ENCODE measurements at places on chromosomes 6 and 20.

- DNase-seq: no peak
Observed at GRCh38 chr20:3710011-3710466, 2.4 kb downstream of the SIGLEC1 start.

DNA sequence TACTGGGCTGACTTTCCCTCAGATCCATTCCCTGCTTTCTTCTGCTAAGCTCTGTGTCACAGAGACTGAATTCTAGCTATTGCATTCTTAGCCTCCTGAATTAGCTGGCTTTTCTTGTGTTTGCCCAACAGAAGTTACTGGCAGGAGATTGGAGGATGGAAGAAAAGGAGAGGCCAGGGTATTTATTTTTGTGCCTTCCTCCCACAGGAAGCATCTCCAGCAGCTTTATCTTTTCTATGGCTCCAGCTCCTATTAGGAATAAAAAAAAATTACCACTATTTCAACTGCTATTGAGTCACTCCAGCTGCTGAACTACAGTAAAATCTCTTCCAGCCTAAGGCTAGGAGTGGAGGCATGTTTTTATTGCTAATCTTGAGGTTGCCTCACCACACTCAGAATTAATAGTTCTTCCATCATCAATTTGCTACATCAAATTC is 492.4 kb downstream of the RFPL4B start:
- no peak for DNase-seq

DNA sequence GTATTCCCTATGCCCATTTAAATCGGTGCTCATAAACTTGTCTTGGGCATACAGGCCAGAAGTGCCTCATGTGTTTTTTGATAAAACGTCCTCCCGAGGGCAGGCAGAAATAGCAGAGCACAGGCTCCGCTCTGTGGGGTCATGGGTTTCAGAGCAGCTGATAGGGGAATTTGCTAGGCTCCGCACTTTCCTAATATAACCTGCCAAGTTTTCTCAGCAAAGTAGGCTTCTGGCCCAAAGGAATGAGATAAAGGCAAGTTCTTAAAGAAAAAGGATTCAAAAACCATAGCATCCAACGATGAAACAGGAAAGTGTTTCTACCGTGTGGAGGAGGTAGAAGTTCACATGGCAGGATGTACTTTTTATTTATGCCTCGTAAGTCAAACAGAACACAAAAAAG is 69.8 kb upstream of the RALGAPA2 start:
- DNase-seq: no peak

GRCh38 chr6:155872961-155873360 is 417.3 kb upstream of the NOX3 start:
- DNase-seq: no peak

- no peak for DNase-seq
Observed at GRCh38 chr6:45075246-45075645, 252.9 kb upstream of the RUNX2 start.

DNA sequence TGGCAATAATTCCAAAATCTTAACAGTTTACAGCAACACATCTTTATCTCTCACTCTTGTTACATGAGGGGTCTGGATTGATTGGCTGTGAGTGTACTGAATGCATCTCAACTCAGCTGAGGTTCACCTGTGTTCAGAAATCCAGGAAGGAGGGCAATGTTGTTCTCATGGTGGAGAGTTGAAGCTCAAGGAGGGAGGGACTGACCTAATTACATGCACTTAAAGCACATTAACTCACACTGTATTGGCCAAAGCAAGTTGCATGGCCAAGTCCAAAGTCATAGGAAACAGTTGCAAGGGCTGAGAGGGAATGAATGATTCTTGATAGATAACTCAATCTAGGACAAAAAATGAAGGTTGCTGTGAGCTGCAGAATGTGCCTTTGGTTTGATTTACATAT is 102.2 kb downstream of the DOK5 start:
- DNase-seq: no peak

- no peak for DNase-seq
Observed at GRCh38 chr20:48933017-48933766, 11.7 kb downstream of the ARFGEF2 start.

DNA sequence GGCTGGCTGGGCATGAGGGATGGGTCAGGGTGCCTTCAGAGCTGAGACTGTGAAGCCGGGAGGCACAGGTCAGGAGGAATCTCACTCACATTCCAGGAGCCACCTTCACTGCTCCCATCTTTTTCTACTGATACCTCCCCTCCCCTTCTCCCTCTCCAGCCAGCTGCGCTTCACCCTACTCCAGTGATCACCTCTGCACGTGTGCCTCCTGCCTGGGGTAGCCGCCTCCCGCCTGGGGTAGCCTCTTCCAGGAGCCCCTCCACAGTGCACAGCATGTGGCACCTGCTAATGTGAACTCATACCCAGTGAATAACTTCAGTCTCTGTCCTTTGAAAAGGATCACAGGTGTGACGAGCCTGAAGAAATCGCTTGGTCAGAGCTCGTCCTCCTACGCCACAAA is 232.6 kb downstream of the TMEM242 start:
- no peak for DNase-seq

GRCh38 chr6:163354085-163354484 is 60.4 kb upstream of the QKI start:
- DNase-seq: no peak

DNA sequence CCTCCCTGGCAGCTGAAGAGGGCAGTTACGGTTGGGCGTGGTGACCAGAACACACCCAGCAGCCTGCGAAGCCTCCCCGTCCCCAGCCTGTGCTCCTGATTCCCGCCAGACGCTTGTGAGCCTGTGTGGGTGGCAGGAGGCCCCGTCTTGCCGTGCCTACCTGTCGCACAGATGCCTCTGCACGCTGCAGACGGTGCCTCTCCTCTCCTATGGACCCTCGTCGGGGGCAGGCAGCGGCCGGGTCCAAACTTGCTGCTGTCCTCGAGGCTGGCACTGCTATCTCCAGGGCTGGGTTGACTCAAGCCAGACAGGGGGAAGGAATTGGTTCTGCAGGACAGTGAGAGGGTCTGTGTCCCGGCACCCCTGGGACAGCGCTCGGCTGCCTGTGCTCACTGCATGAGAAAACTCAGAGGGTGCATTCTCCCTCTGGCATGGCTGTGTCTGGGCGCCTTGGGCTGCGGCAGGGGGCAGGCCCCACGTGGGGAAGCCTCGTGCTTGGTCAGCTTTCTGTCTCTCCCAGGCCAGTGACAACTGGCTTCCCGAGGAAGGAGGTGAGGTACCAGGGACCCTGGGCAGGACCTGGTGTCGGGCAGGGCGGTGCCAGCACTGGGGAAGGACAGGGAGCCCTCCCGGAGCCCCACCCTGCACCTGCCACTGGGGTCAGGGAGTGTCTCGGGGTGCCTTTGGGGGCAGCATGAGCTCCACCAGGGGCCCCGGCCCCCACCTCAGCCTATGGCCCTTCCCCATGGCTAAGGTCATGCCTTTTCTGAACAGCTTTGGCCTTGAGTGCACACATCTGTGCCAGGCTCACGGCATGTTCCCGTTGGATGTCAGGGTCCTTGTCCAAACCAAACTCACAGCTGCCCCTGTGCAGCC is 127.5 kb downstream of the TAF4 start:
- no peak for DNase-seq

- no peak for DNase-seq
Observed at GRCh38 chr6:91562955-91563354, 976.1 kb upstream of the MAP3K7 start.

- no peak for DNase-seq
Observed at GRCh38 chr6:56793938-56794337, 151.2 kb upstream of the DST start.

- no peak for DNase-seq
Observed at GRCh38 chr20:46401478-46401860, 4.9 kb downstream of the ELMO2 start.

GRCh38 chr20:891058-891705 is 25.0 kb downstream of the ANGPT4 start:
- no peak for DNase-seq

GRCh38 chr6:26044140-26045064 is 42.8 kb upstream of the HFE start:
- DNase-seq: no peak

GRCh38 chr6:90178384-90178855 is 118.2 kb downstream of the BACH2 start:
- no peak for DNase-seq

DNA sequence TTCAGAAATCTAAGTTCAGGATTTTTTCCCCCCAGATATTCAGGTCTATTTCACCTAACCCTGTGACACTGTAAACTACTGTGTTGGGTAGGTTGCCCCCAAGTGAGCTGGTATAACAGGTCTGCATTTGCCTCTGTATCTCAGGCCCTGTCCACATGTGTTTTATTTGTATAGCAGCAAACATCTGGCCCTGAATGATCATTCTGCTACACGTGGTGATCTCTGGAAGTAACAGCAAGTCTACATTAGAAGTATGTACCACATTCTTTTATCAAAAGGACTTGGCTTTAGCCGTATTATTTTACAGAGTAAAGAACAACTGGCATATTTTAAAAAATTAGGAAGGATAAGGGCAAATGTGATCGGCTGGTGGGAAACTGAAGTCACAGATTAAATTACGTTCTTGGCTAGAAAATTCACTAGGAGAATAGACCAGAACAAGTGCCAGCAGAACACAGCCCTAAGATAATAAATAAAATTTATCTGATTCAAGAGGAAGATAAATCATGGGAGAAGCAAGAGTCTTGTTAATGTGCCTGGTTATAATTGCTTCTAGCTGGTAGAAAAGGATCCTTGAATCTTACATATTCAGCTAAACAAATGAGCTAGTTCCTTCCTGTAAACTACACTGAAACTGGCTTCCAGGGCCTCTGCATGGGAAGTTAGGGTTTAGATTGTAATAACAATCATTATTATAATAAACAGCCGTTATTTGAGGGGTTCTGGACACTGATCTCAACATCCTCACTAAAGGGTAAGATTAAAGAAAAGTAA is 192.1 kb downstream of the SAMD5 start:
- DNase-seq: no peak

DNA sequence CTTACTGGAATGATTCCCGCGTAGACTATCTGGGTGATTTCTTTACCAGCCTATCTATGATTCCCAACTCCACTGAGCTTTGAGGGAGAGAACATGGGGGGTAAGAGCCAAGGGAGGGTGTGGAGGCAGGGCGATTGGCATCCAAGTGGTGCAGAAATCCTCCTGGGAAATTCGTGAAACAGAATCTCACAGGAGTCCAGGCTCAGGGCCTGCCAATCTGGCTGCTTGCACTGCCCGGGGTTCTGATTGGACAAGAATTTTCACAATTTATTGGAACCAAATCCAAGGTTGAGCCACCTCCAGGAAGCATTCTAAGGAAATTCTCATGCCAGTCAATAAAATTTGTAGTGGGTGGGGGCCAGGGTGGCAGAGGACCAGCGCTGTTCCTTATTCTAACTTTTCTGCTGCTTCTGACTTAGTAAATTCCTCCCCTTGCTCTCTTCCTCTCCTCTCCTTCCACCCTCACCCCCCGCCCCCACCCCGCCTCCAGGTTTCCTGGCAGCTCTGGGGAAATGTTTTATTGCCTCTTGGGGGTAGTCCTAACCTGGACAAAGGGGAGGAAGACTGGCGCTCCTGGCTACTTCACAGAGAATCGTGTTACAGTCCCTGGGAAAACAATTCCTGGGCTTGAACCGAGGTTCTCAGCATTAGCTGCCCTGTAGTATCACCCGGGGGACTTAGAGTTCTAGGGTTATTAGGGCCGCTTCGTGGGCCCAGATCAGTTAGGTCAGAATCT is 3.1 kb downstream of the BMP6 start:
- no peak for DNase-seq

All from stimulated activated CD8-positive, alpha-beta memory T cell treated with anti-CD3 and anti-CD28 coated beads, Interleukin-2, amount 100 ng/mL, for 1 hour (primary cell).